ENCODE measurements at places on chromosomes 5 and 9. TPM values are rescaled to one million over a fixed set of nuclear protein-coding genes. Genes with fewer than 3 reads are reported as not detected.

- no peaks in the 10 kb centered on the region for H3K4me1 ChIP-seq
- no peaks in the 10 kb centered on the region for H3K27me3 ChIP-seq
- H3K27ac ChIP-seq = no peak overlapping the region
- DNase-seq = no peak
- no peak overlapping the region for H3K4me3 ChIP-seq
- H3K36me3 ChIP-seq = peaks cover 17% of the 10 kb centered on the region
These were observed 20.0 kb downstream of the ERAP2 start for GRCh38 chr5:96896276-96896675.

DNA sequence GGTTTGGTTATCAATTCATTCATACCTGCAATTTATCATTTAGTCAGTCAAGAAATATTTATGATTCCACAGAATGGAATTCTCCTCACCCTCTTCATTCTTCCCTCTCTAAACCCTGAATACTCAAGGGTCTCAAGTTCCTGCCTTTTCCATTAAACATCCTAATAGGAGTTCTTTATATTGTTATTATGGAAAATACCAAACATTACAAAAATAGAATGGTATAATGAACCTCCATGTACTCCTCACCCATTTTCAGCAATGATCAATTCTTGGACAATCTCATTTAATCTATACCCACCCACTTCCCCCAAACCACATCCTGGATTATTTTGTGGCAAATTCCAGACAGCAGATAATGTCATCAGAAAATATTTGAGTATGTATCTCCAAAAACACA lies 74.5 kb downstream of the ADAMTS12 start:
- H3K4me3 ChIP-seq = no peak overlapping the region
- H3K36me3 ChIP-seq = no peaks in the 10 kb centered on the region
- H3K27ac ChIP-seq = no peak overlapping the region
- DNase-seq = no peak

- H3K27me3 ChIP-seq = no peaks in the 10 kb centered on the region
- no peak overlapping the region for H3K27ac ChIP-seq
- peak; percentile 43 for DNase-seq
- peaks cover under 1% of the 10 kb centered on the region for H3K4me1 ChIP-seq
- H3K4me3 ChIP-seq = no peak overlapping the region
These were observed 68.1 kb downstream of the NIPBL start for GRCh38 chr5:36944607-36945225.

DNA sequence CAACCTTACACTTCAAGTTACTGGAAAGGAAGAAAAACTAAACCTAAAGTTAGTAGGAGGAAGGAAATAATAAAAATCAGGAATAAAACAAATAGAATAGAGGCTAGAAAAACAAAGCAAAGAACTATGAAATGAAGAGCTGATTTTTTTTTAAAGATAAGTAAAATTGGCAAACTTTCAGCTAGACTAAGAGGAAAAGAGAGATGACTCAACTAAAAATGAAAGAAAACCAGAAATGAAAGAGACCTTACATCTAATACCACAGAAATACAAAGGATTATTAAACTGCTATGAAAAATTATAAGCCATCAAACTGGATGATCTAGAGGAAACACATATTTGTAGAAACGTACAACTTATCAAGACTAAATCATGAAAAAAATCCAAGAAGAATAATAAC lies 60.0 kb downstream of the PRRC1 start:
- no peak overlapping the region for H3K27ac ChIP-seq
- H3K4me3 ChIP-seq = no peak overlapping the region
- no peak for DNase-seq
- H3K36me3 ChIP-seq = no peaks in the 10 kb centered on the region

DNA sequence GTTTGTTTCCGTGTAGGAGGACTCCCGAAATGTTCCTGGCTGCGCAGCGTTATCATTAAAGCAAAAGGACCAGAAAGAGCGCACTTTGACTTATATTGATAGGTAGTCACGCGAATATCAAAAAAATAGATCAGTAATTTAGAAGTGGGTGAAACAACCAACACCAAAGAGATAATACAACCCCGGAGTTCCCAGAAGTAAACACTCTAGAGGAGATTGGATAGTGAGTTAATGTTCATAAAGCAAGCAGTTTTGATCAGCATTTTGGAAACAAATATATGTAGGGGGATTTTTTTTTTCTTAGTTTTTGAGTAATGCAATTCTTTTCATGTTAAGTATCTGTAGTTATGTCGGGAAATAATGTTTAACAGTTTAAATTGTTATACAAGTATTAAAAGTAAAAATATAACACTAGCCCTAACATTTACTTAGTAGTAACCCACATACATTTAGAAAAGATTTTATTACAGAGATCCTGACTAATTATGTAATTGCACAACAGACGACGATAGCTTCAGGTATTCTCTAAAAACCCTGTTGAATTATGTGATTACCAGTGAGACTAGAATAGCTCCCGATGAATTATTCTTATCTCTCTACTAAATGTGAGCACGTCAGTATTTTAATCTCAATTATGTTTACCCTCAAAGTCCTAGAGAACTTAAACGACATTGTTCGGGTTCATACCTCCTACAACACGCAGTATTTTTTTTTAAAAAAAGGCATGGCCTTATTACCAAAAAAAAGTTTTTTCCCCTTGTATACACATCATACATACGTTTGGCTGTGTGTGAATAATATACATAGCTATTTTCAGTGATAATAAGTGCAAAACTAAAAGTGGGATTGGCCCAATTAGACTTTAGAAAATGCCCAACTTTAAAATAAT lies 9.4 kb upstream of the NFIB start:
- H3K4me1 ChIP-seq = peaks cover 2% of the 10 kb centered on the region
- peaks cover 41% of the 10 kb centered on the region for H3K27me3 ChIP-seq
- peak overlapping the region; percentile 65 for H3K27ac ChIP-seq

DNA sequence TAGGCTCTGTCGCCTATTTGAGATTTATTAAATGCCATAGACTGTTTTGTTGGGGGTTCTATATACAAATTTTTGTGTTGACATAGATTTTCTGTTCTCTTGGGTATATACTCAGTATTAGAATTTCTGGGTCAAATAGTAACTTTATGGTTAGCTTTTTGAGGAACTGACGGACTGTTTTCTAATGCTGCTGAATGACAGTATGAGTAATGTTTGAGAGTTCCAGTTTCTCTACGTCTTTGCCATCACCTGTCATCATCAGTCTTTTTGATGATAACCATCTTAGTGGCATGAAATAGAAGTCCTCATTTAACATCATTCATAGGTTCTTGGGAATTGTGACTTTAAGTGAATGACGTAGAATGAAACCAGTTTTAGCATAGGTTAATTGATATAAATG lies 60.1 kb downstream of the CCDC171 start:
- no peaks in the 10 kb centered on the region for H3K4me1 ChIP-seq
- no peak overlapping the region for H3K27ac ChIP-seq
- DNase-seq = no peak
- peaks cover 2% of the 10 kb centered on the region for H3K36me3 ChIP-seq
- H3K4me3 ChIP-seq = no peak overlapping the region

DNA sequence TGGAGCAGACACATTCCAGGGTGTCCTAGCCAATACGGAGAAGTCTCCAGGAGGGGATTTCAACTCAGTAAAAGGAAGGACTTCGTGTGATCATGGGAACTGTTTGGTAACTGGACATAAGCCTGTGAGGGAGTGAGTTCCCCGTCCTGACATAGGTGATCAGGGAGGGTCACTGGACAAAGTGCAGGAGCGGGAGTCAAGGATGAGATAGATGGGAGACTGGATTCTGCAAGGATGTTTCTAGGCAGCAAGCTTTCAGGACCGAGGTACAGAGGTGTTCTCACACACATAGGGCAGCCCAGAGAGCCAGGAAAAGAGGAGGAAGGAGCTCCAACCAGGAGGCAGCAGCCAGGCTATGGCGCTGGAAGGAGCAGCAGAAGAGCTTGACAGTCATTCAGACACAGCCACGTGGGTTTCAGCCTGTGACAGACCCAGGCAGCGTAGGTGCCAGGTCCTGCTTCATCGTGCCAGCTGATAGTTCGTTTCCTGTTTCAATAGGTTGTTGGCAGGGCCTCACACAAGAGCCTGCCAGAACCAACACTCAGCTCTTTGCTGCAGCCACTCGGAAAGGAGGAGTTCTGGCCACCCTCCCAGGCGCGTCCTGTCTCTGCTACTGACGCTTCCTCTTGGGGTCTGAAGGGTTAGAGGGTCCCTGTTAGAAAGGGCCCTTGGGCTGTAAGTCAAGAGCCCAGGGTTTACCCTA lies 84.1 kb downstream of the AMBP start:
- no peak overlapping the region for H3K4me3 ChIP-seq
- H3K4me1 ChIP-seq = no peaks in the 10 kb centered on the region
- H3K27me3 ChIP-seq = no peaks in the 10 kb centered on the region
- H3K27ac ChIP-seq = no peak overlapping the region
- peaks cover 20% of the 10 kb centered on the region for H3K36me3 ChIP-seq

The IRX2 gene
- 0.01 TPM for polyA plus RNA-seq

The CNOT8 gene
- polyA plus RNA-seq = 50.7 TPM

The PCDHGB2 gene
- polyA plus RNA-seq = 1.0 TPM
